ENCODE measurements at places on chromosomes 11 and 22. TPM values are rescaled to one million over a fixed set of nuclear protein-coding genes. Genes with fewer than 3 reads are reported as not detected.
A peak's percentile ranks its signal among the peaks of the same experiment; 100 is the strongest.

- H3K36me3 ChIP-seq = no peaks in the 10 kb centered on the region
- no peak overlapping the region for H3K27ac ChIP-seq
- H3K4me1 ChIP-seq = no peaks in the 10 kb centered on the region
- no peaks in the 10 kb centered on the region for H3K27me3 ChIP-seq
These were observed 1145.1 kb downstream of the LRRC4C start for GRCh38 chr11:40314327-40314726.

DNA sequence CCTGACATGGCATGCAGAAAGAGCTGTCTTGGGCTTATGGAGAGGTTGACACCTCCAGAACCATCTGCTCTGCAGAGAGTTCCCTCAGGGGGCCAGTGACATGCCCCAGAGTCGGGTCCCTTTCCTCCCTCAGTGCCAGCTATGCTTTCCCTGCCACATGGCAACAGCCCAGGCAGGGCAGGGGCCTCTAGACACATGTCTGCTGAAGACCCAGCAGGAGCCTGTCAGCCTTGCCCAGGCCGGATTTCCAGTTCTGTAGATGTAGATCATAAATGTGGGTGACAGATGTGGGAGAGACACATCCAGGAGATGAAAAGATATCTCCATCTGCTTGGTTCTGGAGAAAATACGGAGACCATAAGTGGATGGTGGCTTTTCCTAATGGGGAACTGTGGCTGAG is 25.5 kb downstream of the NAV2 start:
- no peaks in the 10 kb centered on the region for H3K36me3 ChIP-seq
- DNase-seq = no peak
- H3K27me3 ChIP-seq = no peaks in the 10 kb centered on the region
- no peak overlapping the region for H3K4me3 ChIP-seq
- no peak overlapping the region for H3K27ac ChIP-seq
- H3K4me1 ChIP-seq = peaks cover 30% of the 10 kb centered on the region

DNA sequence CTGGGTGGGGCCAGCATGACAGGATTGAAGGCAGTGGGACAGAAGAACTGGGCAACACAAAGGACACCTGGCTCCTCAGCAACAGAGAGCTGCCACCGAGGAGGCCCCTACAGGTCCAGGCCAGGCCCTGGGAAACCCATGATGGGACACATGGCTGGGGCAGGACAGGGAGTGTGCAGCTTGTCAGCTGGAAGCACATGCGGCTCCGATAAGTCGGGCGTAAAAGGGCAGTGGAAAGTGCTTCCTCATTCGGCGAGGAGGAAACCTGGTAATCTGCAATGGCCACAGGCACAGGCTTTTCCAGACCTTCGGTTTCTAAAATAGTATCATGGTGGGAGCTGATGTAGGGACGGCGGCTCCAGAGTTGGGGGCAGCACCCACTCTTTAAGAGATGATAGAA is 16.5 kb downstream of the GNAZ start:
- no peaks in the 10 kb centered on the region for H3K36me3 ChIP-seq
- H3K4me3 ChIP-seq = no peak overlapping the region
- H3K27ac ChIP-seq = no peak overlapping the region
- no peak for DNase-seq
- no peaks in the 10 kb centered on the region for H3K27me3 ChIP-seq

DNA sequence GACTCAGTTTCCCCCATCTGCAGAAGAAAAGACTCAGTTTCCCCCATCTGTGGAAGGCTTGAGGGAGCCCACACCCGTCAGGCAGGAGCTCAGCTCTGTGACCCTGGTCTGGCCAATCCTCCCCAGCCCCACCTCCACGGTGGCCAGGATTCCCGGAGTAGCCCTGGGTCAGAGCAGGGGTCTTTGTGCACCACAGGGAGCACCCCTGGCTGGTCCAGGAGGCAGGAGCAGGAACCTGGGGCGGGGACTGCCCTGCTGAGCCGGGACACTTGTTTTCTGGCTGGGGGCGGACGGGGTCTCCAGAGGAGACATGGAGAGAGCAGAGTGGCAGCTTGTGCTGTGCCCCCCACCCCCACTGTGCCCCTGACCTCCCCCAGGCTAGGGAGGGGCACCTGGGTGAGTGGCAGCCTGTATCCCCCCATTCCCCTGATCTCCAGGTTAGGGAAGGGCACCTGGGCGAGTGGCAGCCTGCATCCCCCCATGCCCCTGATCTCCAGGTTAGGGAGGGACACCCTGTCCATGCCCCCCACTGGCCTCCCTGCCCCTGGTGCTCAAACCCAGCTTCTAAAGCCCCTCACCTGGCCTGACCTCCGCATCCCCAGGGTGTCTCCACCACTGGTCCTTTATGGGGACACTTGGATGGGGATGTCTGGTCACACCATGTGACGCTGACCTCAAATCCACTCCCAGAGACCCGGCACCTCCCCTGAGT is 18.8 kb downstream of the IL17REL start:
- H3K4me1 ChIP-seq = peaks cover 8% of the 10 kb centered on the region
- no peaks in the 10 kb centered on the region for H3K36me3 ChIP-seq
- H3K27me3 ChIP-seq = no peaks in the 10 kb centered on the region

DNA sequence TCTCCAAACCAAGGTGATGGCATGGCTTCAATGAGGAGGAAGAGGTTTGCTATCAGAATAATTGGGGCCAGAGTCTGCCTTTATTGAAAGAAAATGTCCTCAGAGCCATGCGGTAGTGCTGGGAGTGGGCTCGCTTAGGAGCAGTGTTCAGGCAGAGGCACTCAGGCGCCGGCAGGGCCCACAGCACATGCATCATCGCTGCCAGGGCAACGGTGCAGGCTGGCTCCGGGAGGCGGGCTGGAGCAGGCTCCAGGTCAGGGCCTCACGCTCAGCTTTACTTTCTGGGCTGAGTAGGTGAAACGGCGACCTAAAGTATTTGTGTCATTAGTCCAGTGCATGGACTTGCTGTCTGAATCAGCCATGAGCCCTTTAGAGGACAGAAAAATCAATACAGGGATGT is 169.9 kb upstream of the CCDC90B start:
- no peak overlapping the region for H3K27ac ChIP-seq
- no peaks in the 10 kb centered on the region for H3K4me1 ChIP-seq
- DNase-seq = no peak

- H3K27me3 ChIP-seq = peaks cover 24% of the 10 kb centered on the region
- no peak within 1 kb of the TSS for H3K27ac ChIP-seq
- H3K36me3 ChIP-seq = no peaks in the 10 kb centered on the region
- H3K4me3 ChIP-seq = peak within 1 kb of the TSS; percentile 70
These were observed at the start of gene EMID1 for GRCh38 chr22:29205594-29206371. Gene EMID1, plus strand, starts transcription at chr22:29205896. Its CDS starts 143 bp downstream, at chr22:29206039.

DNA sequence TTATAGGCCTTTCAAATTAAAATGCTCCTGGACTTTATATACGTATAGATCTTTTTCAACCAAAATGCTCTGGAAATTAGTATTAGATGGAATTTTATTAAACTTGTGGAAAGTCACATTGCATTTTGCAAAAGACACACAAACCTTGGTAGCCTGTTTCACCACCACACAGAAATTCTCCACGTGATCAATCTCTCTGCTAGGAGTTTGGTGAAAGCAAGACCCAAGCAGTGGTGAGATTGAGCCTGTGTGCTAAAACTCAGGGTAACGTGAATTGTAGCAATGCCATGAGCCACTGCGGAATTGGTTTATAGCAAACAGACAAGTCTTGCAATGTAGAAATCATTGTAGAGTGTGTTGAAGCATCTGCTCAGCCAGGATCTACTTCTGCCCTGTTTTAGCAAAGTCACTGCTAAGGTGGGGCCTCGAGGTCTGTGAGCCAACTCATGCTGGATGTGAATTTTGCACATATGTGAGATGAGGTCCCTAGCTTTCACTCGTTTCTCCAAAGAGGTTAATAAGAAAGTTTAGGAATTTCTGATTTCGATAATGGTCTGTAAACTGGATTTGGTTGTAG is 184.8 kb downstream of the DBX1 start:
- no peak overlapping the region for H3K27ac ChIP-seq
- H3K4me1 ChIP-seq = peaks cover 20% of the 10 kb centered on the region
- H3K36me3 ChIP-seq = no peaks in the 10 kb centered on the region
- H3K27me3 ChIP-seq = no peaks in the 10 kb centered on the region

DNA sequence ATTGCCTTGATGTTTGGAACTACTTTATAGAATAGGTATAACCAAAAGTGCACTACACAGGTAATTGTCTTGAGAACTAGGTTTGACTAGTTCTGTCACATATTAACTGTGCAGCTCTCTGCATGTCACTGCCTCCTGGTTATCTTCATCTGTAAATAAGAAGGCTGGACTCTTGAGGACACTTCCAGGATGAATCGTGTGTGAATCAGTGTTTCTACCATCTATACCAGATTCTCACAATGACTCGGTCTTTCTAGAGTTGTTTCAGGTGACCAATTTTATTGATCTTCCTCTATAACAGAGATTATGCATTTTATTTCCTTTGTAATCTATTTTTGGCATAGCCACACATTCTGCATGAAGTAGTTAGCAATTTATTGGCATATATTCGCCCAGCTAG is 1181.0 kb upstream of the TENM4 start:
- DNase-seq = no peak
- H3K4me1 ChIP-seq = no peaks in the 10 kb centered on the region
- no peaks in the 10 kb centered on the region for H3K27me3 ChIP-seq

DNA sequence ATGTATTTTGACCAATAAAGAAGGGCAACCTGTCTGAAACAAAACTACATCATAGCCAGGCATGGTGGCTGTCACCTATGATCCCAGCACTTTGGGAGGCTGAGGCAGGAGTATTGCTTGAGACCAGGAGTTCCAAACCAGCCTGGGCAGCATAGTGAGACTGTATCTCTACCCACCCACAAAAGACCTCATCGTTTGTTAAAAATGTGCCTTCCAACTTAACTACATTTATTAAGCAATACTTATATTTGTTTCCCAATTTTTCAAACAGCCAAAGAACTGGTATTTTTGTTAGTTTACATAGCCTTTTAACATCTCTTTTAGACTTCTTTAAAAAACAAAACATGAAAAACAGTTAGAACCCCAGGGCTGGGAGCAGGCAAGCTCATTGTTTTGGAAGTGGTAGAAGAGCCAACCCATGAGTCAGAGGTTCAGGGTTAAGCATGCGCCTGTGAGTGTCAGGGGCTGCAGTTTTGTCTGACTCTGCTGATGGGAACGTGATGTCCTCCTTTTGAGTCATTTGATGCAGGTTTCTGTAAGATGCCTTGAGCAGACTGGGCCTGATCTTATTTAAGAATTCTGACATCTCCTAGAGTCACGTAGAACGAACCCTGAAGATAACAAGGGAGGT is 53.9 kb upstream of the CRTAM start:
- H3K27ac ChIP-seq = peak overlapping the region; percentile 66
- no peak overlapping the region for H3K4me3 ChIP-seq
- peaks cover 5% of the 10 kb centered on the region for H3K4me1 ChIP-seq
- no peak for DNase-seq
- no peaks in the 10 kb centered on the region for H3K27me3 ChIP-seq
- no peaks in the 10 kb centered on the region for H3K36me3 ChIP-seq

DNA sequence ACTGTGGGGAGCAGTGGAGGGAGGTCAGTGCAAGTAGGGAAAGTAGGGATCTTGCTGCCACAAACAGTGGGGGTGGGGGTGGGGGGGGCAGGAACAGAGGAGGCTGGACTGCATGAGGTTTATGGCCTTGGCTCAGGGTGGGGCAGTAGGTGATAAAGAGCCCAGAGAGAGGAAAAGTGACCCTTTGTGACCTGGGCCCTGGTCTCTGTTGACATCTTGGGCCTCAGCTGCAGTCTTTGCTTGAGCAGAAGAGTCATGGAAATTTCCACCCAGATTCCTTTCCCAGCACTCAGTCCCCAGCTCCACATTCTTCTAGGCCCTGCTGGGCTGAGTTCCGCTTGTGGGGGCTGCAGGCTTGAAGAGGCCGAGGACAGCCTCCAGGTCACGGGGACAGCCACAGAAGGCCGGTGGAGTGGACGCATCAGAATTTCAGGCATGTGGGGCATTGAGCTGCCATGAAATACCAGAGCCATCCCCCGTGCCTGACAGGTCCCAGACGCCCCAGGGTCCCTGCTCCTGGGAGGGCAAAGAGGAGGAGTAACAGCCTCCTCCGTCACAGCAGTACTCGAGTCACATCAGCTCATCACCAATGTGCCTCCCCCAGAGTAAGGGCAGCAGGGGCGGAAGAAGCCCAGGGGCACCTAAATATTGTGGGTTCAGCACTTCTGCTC is 9.7 kb upstream of the MALAT1 start:
- H3K4me3 ChIP-seq = no peak overlapping the region
- no peak for DNase-seq
- H3K36me3 ChIP-seq = no peaks in the 10 kb centered on the region
- H3K4me1 ChIP-seq = peaks cover 76% of the 10 kb centered on the region
- peak overlapping the region; percentile 95 for H3K27ac ChIP-seq
- no peaks in the 10 kb centered on the region for H3K27me3 ChIP-seq

DNA sequence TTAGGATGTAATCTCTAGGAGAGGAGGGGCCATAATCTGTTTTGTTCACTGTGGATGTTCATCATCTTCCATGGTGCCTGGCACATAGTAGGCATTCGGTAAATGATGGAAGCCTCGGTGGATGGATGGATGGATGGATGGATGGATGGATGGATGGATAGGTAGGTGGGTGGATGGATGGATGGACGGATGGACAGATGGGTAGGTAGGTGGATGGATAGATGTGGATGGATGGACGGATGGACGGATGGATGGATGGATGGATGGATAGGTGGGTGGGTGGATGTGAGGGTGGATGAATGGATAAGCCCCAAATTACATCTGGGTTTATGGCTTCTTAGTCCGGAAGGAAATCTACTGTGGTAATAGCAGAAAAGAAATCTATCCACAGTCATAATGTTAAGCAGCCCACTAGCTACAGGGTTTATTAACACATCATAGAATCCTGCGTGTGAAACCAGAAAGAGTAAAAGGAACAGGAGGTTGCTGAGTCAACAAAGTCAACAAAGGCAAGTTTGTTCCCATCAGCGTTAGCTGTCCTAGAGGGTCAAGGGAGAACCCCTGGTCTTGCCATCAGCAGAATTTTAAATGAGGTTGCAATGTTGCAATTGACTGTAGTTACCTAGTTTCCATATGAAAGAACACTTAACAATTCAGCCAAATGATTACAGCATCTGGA is 82.8 kb downstream of the C11orf91 start:
- no peak for DNase-seq
- no peaks in the 10 kb centered on the region for H3K4me1 ChIP-seq
- H3K36me3 ChIP-seq = no peaks in the 10 kb centered on the region
- H3K27ac ChIP-seq = no peak overlapping the region
- no peaks in the 10 kb centered on the region for H3K27me3 ChIP-seq

MAPK8IP2 gene
- total RNA-seq = 1.3 TPM

PYGM gene
- total RNA-seq = 0.31 TPM

MUC5AC gene
- 1.5 TPM for total RNA-seq

ZNF214 gene
- 0.40 TPM for total RNA-seq

All from esophagus squamous epithelium (tissue), 5 donors.